AG08395 (cell line): ENCODE measurements at places on chromosomes 7 and 10.

GRCh38 chr7:107528461-107528860, 35.3 kb downstream of the COG5 start:
- peak; percentile 70 for DNase-seq

- no peak for DNase-seq
Observed at GRCh38 chr10:124181656-124182055, 88.3 kb upstream of the CHST15 start.

GRCh38 chr10:1114719-1115606, 58.8 kb downstream of the WDR37 start:
- no peak for DNase-seq

DNA sequence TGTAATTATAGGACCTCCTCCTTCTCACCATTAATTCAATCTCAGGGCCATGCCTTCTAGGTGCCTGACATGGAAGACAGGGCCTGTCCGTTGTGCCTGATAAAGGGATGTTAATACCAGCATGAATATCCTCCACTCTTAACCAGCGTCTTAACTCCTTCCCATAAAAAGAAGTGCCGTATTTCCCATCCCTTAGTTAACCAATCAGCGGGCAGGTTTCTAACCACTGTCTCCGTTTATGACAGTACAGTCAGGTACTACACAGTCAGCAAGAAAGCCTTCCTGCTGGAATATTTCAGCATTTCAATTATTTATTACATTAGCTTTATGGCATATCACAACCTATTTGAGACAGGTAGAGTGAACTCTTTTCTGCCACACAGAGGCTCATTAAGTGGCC, 308.6 kb upstream of the FZD8 start:
- no peak for DNase-seq

GRCh38 chr10:95403700-95404461, 113.1 kb upstream of the PDLIM1 start:
- DNase-seq = no peak

- no peak for DNase-seq
Observed at GRCh38 chr10:31131251-31131650, 99.6 kb upstream of the ZNF438 start.

- DNase-seq = no peak
Observed at GRCh38 chr7:100577507-100577906, 3.8 kb upstream of the SAP25 start.

DNA sequence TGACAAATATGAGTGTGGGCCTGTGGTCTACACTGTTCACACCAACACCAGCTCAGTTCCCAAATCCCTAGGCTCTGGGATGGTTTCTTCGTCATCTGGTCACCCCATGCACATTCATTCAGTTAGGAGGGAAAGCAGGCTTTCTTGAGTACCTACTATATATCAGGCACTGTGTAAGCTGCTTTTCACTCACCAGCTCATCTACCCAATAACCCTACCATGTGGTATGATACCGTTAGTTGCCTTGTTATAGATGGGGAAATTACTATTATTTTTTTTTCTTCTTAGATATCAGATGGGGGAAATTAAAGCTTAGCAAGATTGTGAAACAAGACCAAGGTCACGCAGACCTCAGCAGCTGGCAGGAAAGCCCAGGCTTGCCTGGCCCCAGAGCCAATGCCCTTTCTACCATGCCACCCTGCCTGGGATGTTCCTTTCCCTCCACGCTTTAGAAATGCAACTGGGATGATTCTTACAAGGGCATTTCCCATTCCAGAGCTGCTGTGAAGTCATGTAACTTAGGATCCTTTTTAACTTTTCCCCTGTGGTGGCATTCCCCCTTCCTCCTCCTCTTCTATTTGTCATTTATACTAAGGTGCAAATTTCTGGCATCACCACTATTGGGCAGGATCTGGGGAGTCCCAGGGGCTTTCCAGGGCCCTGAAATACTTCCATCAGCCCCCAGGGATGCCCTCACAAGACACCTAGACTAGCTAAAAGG, 93.1 kb upstream of the EFCAB10 start:
- no peak for DNase-seq

GRCh38 chr10:44706745-44707144, 204.4 kb upstream of the TMEM72 start:
- DNase-seq = peak; percentile 94

GRCh38 chr7:118153551-118154177, 30.3 kb upstream of the LSM8 start:
- peak; percentile 28 for DNase-seq

DNA sequence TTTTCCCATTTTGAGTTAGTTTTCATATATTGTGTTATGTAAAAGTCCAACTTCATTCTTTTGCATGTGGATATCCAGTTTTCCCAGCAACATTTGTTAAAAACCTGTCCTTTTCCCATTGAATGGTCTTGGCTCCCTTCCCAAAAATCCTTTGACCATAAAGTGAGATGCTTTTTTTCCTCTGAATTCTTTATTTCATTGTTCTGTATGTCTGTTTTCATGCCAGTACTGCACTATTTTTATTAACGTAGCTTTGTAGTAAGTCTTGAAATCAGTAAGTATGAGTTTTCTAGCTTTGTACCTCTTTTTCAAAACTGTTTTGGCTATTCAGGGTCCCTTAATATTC, 20.0 kb downstream of the C1GALT1 start:
- no peak for DNase-seq

- DNase-seq = no peak
Observed at GRCh38 chr7:126685596-126685995, 567.1 kb downstream of the GRM8 start.

DNA sequence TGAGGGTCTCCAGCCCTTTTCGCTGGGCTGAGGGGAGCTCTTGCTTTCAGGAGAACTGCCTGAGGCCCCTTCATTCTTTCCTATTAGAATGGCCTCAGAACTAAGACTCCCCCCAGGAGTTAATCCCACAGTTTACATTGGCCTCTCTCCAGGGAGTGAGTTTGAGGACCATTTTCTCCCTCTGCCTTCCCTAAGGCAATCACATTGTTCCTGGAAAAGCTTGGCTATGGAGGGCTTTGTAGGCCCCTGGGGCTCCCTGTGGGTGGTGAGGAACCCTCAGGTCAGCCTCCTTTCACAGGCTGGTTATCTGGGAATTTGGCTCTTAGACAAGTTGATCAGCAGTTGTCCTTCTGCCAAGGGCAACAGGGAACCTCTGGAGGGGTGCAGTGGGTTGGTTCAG, 343.7 kb downstream of the RPS24 start:
- no peak for DNase-seq

DNA sequence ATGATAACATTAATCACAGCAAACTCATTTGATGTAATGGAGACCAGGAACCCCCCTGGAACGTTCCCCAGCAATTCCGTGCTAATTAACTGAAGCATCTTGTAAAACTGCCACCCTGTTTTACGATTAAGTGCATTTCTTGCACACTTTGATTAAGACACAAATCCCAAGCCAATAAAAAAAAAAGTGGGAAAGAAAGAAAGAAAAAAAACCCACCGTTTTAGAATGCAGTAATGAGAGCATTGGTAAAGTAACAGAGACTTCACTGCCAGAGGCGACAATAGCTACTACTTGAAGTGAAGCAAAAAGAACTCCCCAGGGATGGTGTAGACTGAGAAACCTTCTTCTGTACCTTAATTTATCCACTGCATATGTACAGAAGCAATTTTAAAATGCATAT, 616.1 kb downstream of the PTPRN2 start:
- no peak for DNase-seq

DNA sequence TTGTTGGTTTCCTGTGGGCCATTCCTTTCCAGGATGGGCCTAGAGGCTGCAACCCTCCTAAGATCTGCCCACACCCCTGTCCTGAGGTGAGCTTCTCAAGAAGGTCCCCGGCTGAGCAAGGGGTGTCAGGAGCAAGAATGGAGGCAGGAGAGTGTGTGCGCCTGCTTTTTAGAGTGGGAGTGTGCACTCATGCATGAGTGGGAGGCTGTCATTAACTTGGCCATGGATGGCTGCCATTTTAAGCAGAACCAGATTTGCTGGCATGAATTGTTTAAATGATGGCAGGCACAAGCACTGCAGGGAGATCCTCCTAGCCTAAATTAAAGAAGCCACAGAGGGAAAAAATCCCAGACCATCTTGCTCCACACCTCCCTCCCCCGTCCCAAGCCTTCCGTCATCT, 2.9 kb upstream of the SGPL1 start:
- no peak for DNase-seq

GRCh38 chr10:121935702-121936101, 7.9 kb upstream of the ATE1 start:
- DNase-seq = no peak

- peak; percentile 27 for DNase-seq
Observed at GRCh38 chr10:115417585-115418265, 324.6 kb downstream of the ATRNL1 start.

GRCh38 chr7:1211611-1212010, 21.1 kb upstream of the UNCX start:
- DNase-seq = no peak

- DNase-seq = no peak
Observed at GRCh38 chr7:72258074-72258473, 154.1 kb downstream of the CALN1 start.

DNA sequence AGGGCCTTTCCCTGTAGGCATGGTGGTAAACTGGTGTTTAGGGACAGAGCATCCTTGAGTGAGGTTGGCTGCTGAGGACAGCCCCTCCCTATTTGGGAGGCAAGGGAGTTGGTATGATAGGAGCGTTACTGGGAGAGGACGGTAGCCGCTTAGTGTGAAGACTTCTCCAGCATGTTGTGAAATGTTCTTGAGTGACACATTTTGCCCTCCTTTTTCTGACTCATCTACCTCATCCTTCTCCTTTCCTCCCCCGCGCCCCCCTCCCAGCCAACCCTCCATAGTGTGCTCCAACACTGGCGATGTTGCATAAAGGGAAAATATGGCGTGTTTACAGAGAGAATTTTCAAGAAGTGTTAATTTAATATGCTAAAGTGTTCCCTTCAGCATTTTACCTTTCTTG, 645.0 kb upstream of the GALNT17 start:
- DNase-seq = no peak

- DNase-seq = peak; percentile 48
Observed at GRCh38 chr10:78502210-78502936, 468.7 kb downstream of the RPS24 start.

DNA sequence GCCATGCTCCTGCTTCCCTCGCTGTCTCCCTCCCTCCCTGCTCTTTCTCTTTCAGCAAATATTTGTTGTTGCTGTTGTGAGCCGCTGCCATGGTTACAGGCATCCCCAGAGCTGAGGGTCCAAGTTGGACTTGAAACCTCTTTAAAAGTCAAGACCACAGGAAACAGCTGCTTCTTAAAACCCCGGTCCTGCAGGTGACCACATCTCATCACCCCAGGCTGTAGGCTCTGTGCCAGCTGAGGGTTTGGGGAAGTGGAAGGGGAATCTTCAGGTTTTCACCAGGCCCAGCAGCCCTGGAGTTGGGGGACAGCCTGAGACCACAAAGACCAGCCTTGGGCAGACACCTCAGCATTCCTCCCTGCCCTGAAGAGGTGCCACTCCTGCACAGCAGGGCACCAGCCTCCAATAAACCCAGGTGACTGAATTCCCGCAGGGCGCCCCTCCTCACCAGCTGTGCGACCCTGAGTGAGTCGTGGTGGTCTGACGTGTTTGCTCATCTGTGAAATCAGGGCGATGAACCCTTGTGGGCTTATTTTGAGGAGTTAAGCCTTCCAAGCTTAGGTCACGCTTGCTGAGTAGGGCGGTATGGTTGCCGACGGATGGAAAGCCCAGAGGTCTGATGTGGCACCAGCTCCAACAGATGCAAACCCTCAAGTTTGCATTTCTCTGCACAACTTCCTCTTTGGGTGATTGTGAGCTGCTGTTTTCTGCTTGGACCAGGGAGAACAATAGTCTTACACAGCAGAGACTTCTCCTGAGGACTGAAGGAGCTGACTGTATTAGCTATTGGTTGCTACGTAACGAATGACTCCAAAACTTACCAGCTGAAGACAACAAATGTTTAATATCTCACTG, 24.8 kb downstream of the NPTX2 start:
- no peak for DNase-seq

GRCh38 chr7:14501436-14501835, 401.1 kb downstream of the DGKB start:
- DNase-seq = no peak

DNA sequence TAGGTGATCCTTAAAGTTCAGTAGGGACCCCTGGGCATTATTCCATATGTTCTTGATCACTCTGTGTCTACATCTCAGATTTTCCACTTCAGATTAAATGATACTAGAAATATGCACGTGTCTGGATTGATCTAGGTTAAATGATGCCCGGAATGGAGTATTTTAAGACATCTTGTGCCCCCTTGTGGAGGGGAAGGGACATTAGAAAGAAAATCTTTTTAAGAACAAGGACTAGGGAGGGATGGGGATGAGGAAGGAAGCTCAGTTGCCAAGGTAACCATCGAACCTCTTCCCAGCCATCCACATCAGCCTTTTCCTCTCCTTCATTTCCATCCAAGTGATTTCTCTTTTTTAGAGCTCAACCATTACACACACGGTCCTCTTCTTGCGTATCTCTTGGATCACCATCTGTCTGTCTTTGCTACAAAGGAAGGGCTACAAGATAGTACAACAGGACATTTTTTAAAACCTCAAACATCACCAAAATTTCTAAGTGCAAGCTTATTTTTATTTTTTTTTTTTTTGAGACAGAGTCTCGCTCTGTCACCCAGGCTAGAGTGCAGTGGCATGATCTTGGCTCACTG, 40.5 kb downstream of the PRSS2 start:
- peak; percentile 55 for DNase-seq

DNA sequence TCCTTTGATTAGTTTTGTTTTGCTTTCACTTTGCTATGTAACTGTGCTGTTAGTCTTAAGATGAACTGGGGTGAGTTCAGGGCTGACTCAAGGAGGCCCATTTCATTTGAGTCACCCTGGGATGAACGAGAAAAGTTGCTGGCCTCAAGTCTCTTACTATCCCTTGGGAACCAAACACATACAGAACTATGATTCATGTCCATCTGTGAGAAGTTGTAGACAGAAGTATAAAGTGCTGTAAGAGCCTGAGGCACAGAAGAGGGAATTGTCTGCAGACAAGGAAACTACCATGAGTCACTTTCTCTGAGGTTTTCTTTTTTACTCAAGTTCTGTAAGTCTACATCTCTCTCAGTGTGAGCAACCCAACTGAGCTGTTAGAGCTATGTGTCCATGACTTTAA, 179.8 kb upstream of the CSTF2T start:
- peak; percentile 82 for DNase-seq

- DNase-seq = no peak
Observed at GRCh38 chr10:131902211-131902610, 1.4 kb downstream of the PPP2R2D start.

DNA sequence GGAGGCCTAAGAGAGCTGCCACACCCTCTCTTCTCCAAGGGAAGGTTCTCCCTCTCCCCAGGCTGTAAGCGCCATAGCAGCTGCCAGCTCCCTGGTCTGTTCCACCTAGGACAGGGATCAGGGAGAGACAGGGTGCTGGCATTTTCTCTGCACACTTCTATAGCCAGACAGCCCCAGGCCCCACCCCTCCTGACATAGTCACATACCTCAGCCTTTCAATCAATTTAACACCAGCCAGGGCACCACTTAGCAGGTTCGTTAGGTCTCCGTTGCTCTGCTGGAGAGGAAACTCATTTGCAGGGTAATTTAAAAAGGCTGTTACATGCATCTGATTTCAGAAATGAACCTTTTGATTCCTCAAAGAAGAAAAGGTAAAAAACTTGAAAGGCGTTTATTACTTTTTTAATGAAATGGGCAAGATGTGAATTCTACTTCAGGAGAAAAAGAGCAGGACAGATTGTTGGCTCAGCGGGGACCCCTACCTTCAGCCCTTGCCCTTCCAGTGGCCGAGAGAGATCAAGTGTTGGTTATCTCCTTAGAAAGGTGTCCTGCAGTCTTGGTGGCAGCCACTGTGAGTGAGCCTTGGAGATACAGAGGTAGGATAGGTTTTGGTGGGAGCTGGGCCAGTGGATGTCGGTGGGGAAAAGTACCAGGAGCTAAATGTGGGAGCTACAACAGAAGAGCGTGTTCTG, 180.5 kb upstream of the GALNT17 start:
- no peak for DNase-seq

- DNase-seq = no peak
Observed at GRCh38 chr10:5814110-5815107, 1.2 kb upstream of the GDI2 start.
